ENCODE measurements at places on chromosomes 16 and 17.

DNA sequence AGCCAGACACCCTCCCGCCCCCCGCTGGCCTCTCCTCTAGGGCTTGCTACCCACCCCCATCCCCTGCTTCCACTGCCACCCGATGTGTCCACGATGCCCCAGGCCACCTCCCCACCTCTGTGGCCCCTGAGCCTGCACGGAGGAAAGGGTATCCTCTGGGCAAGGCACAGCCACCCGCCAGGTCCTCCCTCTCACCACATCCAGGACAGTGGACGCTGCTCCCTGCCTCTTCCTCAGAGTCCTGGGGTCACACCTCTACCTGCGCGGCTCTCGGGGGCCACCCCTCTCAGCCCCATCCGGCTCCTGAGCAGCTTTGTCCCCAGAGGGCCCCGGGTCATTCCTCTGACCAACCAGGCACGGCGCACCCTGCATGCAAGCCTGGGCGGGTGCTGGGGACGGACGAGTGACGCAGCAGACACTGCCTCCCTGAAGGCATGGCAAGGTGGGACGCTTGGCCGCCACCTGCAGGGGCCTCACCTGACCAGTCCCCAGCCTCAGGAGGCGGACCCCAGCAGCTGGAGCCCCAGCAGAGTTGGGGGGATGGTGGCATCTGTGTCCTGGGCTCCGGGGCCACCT, 24.8 kb downstream of the FLYWCH1 start:
- DNase-seq = no peak

- no peak for DNase-seq
These were observed 274.9 kb upstream of the CCL2 start for GRCh38 chr17:33980193-33980592.

DNA sequence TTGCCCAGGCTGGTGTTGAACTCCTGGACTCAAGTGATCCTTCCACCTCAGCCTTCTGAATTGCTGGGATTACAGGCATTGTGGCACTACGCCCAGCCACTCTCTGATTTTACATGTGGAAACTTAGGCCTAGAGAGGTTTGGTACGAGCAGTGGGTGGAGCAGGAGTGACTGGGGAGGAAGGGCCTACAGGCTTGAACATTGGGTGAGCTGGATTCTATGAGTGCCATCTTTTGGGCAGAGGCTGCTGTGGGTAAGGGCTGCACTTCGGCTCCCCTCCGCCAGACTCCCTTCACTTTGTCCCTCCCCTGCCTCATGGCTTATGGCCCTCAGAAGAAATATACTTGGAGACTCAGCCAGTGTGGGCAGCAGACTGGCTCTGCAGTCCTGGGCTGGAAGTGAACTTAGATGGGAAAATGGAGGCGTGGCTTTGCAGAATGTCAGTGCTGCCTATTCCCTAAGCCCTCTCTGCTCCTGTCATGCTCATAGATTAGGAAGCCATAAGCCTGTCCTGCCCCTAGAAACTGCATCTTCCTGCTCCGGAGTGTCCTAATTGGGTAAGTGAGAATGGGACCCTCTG, 9.5 kb upstream of the MRC2 start:
- no peak for DNase-seq

DNA sequence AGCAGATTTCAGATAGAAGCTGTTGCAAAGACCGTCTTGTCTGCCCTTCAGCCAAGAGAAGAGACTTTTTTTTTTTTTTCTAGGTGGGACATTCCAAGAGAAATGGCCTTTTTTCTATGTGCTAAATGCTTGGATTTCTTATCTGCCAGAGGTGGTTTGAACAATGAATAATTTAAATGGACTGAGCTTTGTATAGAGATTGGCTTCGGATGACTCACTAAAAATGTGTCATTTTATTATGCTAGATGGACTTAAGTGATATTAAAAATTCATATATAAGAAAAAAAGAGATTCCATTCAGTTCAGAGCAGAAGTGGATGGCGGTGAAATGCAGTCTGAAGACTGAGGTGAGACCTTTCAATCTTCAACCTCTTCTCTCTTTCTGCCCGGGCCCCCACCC, 58.4 kb downstream of the MEAK7 start:
- no peak for DNase-seq

DNA sequence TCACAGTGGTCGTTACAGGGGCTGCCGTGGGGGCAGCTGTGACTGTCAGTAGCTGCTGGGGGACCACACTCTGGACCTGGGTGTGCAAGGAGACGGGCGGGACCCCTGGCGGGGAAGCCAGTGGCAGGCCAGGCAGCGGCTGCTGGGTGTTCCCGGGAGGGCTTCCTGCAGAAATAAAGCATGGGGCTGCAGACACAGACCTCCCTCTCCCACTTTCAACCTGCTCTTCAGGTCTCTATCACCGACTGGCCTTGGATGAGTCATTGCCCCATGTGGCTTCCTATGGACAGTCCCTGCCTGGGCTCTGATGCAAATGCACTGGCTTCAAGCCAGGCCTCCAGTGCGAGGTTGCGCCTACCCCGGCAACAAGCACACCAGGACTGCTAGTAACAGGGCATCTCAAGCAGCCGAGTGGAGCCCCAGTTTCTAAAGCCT, 17.2 kb downstream of the SREBF1 start:
- peak; percentile 90 for DNase-seq

GRCh38 chr17:66677201-66677981, 157.5 kb upstream of the CACNG5 start:
- DNase-seq = no peak

DNA sequence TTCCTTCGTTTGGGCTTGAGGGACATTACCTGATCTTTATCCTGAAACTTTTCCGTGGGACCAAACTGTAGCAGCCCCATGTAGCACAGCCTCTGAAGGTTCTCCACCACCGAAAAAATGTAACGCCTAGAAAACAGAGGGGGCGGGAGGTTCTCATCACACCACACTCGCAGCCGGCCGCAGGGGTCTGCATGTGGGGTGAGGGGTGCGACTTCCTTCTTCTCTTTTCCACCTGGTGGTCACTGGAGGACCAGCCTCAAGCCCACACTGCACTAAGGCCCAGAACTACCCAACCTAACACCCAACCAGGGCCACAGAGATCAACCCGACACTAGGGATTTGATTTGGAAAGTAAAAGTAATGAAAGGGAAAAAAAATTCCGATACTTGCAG, 57.1 kb downstream of the GTF3C1 start:
- DNase-seq = no peak

GRCh38 chr17:79045001-79045729, 21.2 kb downstream of the C1QTNF1 start:
- no peak for DNase-seq

GRCh38 chr16:85146922-85147651, 34.8 kb upstream of the CIBAR2 start:
- DNase-seq = no peak

DNA sequence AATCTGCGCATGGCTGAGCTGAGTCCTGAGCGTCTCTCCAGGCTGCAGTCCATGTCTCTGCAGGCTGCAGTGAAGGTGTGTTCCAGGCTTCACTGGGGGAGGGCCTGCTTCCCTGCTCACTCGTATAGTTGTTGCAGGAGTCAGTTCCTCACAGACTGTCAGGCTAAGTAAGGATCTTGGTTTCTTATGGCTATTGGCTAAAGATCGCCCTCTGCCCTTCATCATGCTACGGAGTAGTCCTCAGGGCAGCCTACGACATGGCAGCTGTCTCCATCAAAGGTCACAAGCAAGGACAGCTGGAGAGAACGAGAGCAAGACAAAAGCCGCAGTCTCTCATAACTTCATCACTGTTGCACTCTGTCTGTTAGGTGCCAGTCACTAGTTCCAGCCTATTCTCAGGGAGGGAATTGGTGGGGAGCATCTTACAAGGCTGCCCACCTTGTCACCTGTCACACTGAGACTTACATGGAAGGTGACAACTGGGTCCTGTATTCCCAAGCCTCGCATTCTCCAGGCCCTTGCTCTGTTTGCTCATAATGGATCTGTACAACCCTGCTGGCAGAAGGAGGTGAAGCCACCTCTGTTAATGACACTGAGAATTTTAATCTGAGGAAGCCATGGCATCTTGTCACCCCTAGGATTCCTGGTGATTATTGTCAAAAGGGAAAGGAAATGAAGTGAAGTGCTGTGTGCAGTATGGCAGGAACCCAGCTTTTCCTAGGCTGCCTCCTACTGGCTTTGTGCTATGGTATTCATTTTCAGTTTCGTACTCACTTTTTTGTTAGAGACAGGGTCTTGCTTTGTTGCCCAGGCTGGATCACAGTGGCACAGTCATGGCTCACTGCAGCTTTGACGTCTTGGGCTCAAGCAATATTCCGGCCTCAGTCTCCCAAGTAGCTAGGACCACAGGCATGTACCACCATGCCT, 43.4 kb downstream of the MFSD11 start:
- DNase-seq = no peak

DNA sequence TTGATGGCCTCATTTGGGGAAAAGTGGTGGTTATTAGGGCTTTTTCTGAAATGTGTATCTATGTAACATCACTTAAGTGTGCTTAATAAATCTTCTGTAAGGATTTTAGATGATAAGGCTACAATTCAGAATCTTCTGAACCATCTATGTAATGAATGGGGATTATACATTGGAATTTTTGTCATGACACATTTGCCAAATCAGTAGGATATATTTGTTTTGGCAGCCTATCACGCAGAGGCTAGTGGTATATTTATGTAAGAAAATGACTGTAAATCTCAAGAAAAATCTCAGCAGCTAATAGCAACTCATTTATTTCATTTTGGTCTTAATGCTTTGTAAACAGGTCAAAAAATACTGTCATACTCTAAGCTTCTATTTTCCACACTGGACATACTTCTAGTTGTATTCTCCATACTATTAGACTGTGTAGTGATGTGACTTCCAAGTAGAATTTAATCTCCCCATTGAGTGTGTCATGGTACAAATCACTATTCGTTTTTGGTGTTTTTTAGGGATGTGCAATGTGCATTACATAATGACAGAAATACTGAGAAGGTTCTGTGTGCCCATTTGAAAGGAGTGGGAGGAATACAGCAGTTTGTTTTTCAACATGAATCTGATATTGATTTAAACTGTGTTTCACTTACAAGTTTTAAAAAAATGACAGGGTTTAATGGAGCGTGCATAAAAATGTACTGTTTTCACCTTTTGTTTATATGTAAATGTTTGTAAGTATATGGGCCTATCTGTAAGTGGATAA, 29.2 kb downstream of the CLUH start:
- no peak for DNase-seq

- DNase-seq = no peak
These were observed 4.5 kb downstream of the AKAP10 start for GRCh38 chr17:19973156-19973555.

DNA sequence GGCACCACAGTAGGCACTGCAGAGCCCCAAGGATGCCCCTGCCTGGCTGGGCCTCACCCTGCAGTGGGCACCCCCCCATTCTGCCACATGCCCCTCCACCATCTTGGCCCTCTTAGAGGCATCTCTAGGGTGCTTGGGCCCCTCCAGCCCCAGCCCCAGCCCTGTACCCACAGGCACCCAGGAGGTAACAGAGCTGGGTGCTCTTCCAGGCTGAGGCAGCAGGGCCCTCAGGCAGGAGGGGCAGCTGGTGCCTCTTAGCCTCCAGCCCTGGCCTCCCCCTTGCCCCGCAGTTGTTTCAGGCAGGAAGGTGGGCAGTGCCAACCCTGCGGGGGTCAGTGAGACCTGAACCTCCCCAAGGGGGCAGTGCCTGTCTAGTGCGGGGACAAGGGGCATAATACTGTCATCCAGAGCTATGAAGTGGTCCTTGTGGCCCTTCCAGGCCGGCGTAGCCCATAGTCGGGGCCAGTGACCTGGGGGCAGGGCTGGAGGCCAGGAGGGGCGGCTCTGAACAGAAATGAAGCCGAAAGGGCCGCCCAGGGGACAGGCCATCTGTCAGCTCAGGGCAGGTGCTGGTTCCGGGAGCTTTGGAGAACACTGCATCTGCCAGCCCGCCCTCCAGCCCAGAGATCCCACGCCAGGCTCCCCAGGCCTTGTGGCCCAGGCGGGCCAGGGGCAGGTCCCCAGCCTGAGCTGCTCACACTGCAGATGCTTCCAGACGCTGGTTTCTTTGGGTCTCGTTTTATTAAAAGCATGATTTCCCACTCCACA, 4.9 kb upstream of the AATK start:
- DNase-seq = no peak

DNA sequence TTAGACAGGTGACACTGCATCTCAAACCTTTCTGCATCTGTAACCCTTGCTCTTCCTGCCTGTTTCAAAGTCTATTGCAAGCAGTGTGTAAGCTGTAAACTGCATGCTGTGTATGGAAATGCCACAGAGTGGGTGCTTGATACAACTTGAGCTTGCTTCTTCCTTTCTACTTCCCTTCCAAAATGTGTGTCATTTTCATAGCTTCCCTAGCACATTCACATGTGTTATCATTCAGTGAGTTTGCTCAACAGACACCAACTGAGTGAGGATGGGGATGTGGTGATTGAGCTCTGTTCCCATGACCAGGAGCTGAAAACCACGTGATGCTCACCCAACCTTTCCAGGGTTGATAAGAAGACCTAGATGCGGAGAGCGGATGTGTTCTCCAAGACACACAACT, 111.1 kb downstream of the VAT1L start:
- DNase-seq = no peak

- peak; percentile 62 for DNase-seq
These were observed 5.3 kb downstream of the ARHGDIA start for GRCh38 chr17:81865733-81866439.

DNA sequence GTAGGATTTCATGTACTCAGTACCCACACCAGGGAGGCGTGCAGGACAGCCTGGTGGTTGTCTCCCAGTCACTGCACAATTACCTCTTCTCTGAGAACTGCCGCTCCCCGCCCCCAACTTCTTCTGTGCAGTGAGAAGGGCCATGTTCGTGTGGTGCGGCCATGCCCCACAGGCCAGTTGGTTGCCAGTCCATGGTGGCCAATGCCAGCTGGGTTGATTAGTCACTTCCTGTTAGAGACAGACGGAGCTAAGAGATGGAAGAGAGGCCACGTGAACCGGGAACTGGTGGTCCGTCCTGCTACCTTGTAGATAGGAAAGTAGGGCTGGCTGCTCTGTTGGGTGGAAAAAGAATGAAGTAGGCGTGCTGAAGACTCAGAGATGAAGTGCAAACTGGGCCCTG, 206.5 kb downstream of the ABCC12 start:
- peak; percentile 14 for DNase-seq

- DNase-seq = no peak
These were observed 67.9 kb upstream of the RPL38 start for GRCh38 chr17:74135391-74136167.

DNA sequence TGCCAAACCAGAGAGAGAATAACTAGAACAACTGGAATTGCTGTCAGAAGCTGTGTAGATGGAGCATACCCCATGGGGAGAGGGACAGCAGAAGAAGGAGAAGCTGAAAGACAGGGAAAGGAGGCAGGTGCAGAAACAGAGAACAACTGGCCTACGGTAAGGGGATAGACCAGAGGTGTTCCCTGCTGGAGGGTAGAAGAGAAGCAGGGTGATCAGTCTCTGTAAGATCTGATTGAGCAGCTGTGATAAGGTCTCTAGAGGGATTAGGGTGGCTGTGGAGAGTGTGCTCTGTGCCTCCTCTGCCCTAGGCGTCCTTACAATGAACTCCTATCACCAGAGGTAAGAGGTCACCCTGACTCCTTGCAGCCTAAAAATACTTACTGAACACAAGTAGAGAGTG, 30.4 kb upstream of the HS3ST3B1 start:
- DNase-seq = no peak
